ENCODE measurements at places on chromosomes 12 and 14. TPM values are rescaled to one million over a fixed set of nuclear protein-coding genes. Genes with fewer than 3 reads are reported as not detected.

- H3K27me3 ChIP-seq: no peaks in the 10 kb centered on the region
- H3K36me3 ChIP-seq: peaks cover 6% of the 10 kb centered on the region
- H3K27ac ChIP-seq: no peak overlapping the region
- no peak overlapping the region for H3K4me3 ChIP-seq
- no peak for DNase-seq
Observed at GRCh38 chr12:1339618-1340319, 254.6 kb downstream of the FBXL14 start.

DNA sequence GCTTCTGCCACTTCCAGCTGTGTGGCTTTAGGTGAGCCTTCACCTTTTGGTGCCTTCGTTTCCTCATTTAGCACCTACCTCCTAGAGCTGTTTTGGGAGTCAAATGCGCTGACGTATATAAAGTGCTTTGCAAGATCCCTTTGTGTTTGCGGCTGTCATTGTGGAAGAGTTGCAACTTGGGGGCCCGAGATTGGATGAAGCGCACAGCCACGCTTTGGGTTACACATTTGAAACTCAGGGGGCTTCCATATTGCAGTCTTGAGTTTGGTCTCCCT, 636 bp upstream of the ARL6IP4 start:
- H3K4me1 ChIP-seq: peaks cover 62% of the 10 kb centered on the region
- peaks cover 11% of the 10 kb centered on the region for H3K36me3 ChIP-seq
- H3K4me3 ChIP-seq: peak overlapping the region; percentile 81
- no peak for DNase-seq
- H3K27ac ChIP-seq: peak overlapping the region; percentile 82

- no peaks in the 10 kb centered on the region for H3K36me3 ChIP-seq
- no peak for DNase-seq
- no peak overlapping the region for H3K4me3 ChIP-seq
- H3K27me3 ChIP-seq: peaks cover 69% of the 10 kb centered on the region
- H3K27ac ChIP-seq: no peak overlapping the region
Observed at GRCh38 chr14:62118461-62118860, 356.2 kb downstream of the SNAPC1 start.

DNA sequence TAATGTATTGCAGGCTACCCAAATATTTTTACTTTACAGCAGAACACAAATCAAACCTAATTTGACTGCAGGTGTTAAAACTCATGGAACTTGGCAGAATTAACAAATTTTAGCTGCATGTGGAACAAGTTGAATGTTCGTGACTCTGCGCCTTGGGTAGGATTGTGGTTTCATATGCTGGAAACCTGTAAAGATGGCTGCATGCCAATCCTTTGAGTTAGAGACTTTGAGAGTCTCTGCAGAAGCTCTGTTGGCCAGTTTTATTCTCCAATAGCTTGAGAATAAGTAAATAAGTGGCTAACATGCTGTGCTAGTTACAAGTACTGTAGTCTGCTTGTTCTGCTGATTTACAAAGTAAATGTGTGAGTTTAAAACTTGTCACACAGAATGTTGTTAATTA, 77.8 kb downstream of the PDE6H start:
- no peak overlapping the region for H3K4me3 ChIP-seq
- peaks cover 9% of the 10 kb centered on the region for H3K4me1 ChIP-seq
- no peak overlapping the region for H3K27ac ChIP-seq
- H3K36me3 ChIP-seq: no peaks in the 10 kb centered on the region
- H3K27me3 ChIP-seq: no peaks in the 10 kb centered on the region

- no peak for DNase-seq
- no peaks in the 10 kb centered on the region for H3K4me1 ChIP-seq
- no peaks in the 10 kb centered on the region for H3K27me3 ChIP-seq
- H3K36me3 ChIP-seq: no peaks in the 10 kb centered on the region
- H3K4me3 ChIP-seq: no peak overlapping the region
Observed at GRCh38 chr12:16833376-16834015, 227.5 kb upstream of the LMO3 start.

- DNase-seq: no peak
- H3K4me3 ChIP-seq: no peak overlapping the region
- H3K4me1 ChIP-seq: no peaks in the 10 kb centered on the region
- no peak overlapping the region for H3K27ac ChIP-seq
Observed at GRCh38 chr12:5099136-5099535, 55.5 kb downstream of the KCNA5 start.

DNA sequence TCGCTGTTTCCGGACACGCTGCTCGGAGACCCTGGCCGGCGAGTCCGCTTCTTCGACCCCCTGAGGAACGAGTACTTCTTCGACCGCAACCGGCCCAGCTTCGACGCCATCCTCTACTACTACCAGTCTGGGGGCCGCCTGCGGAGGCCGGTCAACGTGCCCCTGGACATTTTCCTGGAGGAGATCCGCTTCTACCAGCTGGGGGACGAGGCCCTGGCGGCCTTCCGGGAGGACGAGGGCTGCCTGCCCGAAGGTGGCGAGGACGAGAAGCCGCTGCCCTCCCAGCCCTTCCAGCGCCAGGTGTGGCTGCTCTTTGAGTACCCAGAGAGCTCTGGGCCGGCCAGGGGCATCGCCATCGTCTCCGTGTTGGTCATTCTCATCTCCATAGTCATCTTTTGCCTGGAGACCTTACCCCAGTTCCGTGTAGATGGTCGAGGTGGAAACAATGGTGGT, 90.0 kb downstream of the GALNT8 start:
- peaks cover 27% of the 10 kb centered on the region for H3K4me1 ChIP-seq
- H3K4me3 ChIP-seq: peak overlapping the region; percentile 15
- DNase-seq: no peak
- no peaks in the 10 kb centered on the region for H3K36me3 ChIP-seq
- H3K27ac ChIP-seq: no peak overlapping the region

GRCh38 chr12:129226851-129227250, 373.6 kb downstream of the GLT1D1 start:
- no peaks in the 10 kb centered on the region for H3K4me1 ChIP-seq
- no peak for DNase-seq
- H3K36me3 ChIP-seq: no peaks in the 10 kb centered on the region
- H3K27me3 ChIP-seq: peaks cover 1% of the 10 kb centered on the region
- H3K4me3 ChIP-seq: no peak overlapping the region

GRCh38 chr14:68217791-68218340, 398.3 kb downstream of the RAD51B start:
- peaks cover 5% of the 10 kb centered on the region for H3K4me1 ChIP-seq
- H3K4me3 ChIP-seq: no peak overlapping the region
- no peak overlapping the region for H3K27ac ChIP-seq
- no peaks in the 10 kb centered on the region for H3K27me3 ChIP-seq
- no peak for DNase-seq

Gene COCH
- total RNA-seq: 1.3 TPM

Gene WIF1
- not detected for total RNA-seq

DNA sequence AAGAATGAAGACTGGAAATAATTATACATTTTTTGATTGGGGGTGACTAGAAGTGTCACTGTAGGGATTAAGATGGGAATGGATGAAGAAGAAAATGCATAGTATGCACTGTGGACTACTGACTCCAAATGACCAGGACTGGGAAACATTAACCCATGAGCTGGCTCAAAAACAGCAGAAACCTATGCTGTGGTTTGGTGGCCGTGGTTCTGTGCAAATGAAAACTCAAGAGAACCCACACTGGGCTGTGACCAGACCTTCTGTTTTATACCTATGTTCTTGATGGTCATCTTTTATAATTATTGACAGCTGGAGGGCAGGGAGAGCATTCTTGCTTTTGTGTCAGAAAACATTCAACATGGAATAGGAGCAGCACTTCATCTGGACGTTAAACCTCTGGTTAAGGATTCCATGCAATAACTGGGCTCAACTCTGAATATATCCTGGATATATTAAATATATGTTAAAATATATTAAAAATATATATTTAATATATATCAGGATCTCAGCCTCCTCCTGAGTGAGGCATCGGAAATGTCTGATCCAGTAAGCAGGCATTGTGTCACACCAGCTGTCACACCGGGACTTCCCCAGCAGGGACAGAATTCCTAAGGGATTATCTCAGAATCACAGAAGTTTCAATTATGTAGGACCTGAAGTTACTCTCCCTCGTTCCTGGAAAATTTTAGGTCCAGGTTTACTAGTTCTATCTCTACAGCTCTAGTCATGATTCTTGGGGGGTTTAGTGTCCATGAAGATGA, 48.5 kb downstream of the BBS10 start:
- H3K27me3 ChIP-seq: no peaks in the 10 kb centered on the region
- no peaks in the 10 kb centered on the region for H3K4me1 ChIP-seq
- H3K27ac ChIP-seq: no peak overlapping the region
- H3K36me3 ChIP-seq: no peaks in the 10 kb centered on the region

DNA sequence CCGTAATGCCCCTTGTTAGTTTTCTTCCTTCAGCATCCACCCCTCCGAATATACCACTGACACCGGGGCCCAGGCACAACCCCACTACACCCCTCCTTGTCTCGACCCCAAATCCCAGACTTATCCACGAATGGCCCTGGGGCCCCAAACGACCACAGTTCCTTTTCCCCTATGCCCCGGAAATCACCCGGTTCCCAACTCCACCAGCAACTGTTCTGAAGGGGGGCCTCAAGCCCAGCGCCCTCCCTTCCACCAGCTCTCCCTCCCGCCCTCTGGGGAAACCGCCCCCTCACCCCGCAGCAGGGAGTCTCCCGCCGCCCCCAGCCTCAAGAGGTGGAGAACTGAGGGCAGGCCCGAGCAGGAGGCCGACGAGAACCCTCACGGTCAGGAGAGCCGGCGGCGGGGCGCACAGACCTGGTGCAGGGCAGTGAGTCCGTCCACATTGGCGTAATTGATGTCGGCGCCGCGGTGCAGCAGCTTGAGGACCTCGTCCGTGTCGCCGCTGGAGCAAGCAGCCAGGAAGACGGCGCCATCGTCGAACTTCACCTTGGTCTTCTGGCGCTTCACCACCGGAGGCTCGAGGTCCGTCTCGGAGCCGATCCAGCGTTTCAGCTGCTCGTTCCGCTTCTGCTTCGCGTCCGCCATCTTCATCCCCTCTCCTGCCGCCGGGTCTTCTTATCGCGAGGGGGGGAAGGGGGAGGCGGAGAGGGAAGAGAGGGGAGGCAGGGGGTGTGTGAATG, 446 bp downstream of the PPP1R12A start:
- H3K36me3 ChIP-seq: peaks cover 1% of the 10 kb centered on the region
- H3K27me3 ChIP-seq: no peaks in the 10 kb centered on the region
- DNase-seq: peak; percentile 57
- peak overlapping the region; percentile 98 for H3K27ac ChIP-seq
- peaks cover 32% of the 10 kb centered on the region for H3K4me1 ChIP-seq
- H3K4me3 ChIP-seq: peak overlapping the region; percentile 98

GRCh38 chr12:25830456-25830855, 128.0 kb upstream of the RASSF8 start:
- H3K27ac ChIP-seq: no peak overlapping the region
- H3K27me3 ChIP-seq: peaks cover 3% of the 10 kb centered on the region
- no peak for DNase-seq
- H3K4me1 ChIP-seq: no peaks in the 10 kb centered on the region
- no peak overlapping the region for H3K4me3 ChIP-seq
- H3K36me3 ChIP-seq: no peaks in the 10 kb centered on the region

- no peak for DNase-seq
- H3K4me3 ChIP-seq: no peak overlapping the region
Observed at GRCh38 chr12:59649203-59649602, 53.4 kb downstream of the SLC16A7 start.

GRCh38 chr14:22544881-22545420, 44.1 kb downstream of the DAD1 start:
- H3K36me3 ChIP-seq: peaks cover 96% of the 10 kb centered on the region
- H3K4me1 ChIP-seq: peaks cover 90% of the 10 kb centered on the region
- H3K4me3 ChIP-seq: peak overlapping the region; percentile 67

GRCh38 chr12:104985206-104985605, 910 bp upstream of the NOPCHAP1 start:
- peaks cover 31% of the 10 kb centered on the region for H3K4me1 ChIP-seq
- H3K27me3 ChIP-seq: no peaks in the 10 kb centered on the region
- H3K4me3 ChIP-seq: peak overlapping the region; percentile 86
- no peak overlapping the region for H3K27ac ChIP-seq

Gene HCAR3
- total RNA-seq: not detected

DNA sequence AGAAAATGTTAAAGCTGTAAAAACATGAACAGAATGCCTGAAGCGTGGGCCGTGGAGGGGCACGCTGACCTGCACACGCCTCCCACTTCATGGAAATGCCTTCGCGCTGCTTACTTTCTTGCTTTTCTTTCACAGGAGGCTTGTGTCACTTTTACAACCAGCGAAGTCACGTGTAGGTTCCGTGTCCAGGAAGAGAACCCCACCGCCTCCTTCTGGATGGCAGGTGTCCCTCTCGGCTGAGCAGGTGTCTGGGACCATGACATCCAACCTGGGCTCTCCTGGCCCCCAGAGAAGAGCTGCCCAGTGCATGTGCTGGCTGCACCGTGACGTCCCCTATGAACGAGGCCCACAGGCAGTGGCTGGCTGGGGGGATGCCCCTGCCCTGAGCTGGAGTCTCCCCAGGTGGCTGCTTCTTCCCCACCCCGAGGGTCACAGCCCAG, 345.0 kb upstream of the SFSWAP start:
- H3K4me1 ChIP-seq: no peaks in the 10 kb centered on the region
- no peak overlapping the region for H3K27ac ChIP-seq
- H3K27me3 ChIP-seq: no peaks in the 10 kb centered on the region
- no peak for DNase-seq
- no peaks in the 10 kb centered on the region for H3K36me3 ChIP-seq

Gene NDUFA9
- total RNA-seq: 150 TPM

GRCh38 chr14:29814156-29815015, 113.3 kb downstream of the PRKD1 start:
- no peak for DNase-seq
- no peak overlapping the region for H3K4me3 ChIP-seq
- H3K36me3 ChIP-seq: no peaks in the 10 kb centered on the region
- H3K27me3 ChIP-seq: no peaks in the 10 kb centered on the region
- H3K4me1 ChIP-seq: no peaks in the 10 kb centered on the region
- no peak overlapping the region for H3K27ac ChIP-seq

Gene ACSS3
- total RNA-seq: not detected

Gene FGF23
- total RNA-seq: not detected

- H3K27me3 ChIP-seq: peaks cover 2% of the 10 kb centered on the region
- H3K36me3 ChIP-seq: no peaks in the 10 kb centered on the region
- no peak for DNase-seq
- no peak overlapping the region for H3K4me3 ChIP-seq
- H3K4me1 ChIP-seq: no peaks in the 10 kb centered on the region
- no peak overlapping the region for H3K27ac ChIP-seq
Observed at GRCh38 chr12:99997806-99998205, 13.1 kb upstream of the ANKS1B start.

DNA sequence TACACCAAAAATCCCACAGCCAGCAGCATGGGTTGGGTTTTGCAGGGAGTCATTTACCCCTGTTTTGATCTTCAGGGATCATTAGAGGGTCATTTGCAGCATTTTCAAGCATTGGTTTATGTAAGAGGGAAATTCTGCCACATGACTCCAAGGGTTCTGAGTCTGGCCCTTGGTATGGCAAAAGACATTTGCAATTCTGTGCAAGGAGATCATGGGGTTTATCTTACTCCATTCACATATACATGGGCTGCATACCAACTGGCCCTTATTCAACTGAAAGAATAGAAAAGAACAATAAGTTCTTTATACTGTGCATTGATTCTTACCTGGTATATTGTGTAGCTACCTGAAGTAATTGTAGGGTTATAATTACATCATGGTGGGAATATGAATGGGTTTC, 13.7 kb downstream of the SIX4 start:
- no peak overlapping the region for H3K4me3 ChIP-seq
- H3K27ac ChIP-seq: no peak overlapping the region
- H3K36me3 ChIP-seq: no peaks in the 10 kb centered on the region

GRCh38 chr12:99281277-99281676, 366.3 kb upstream of the GARIN6 start:
- no peaks in the 10 kb centered on the region for H3K36me3 ChIP-seq
- no peak overlapping the region for H3K27ac ChIP-seq
- H3K4me1 ChIP-seq: no peaks in the 10 kb centered on the region

GRCh38 chr14:43105305-43105704, 1401.8 kb downstream of the FSCB start:
- H3K27ac ChIP-seq: no peak overlapping the region
- H3K4me1 ChIP-seq: no peaks in the 10 kb centered on the region
- H3K27me3 ChIP-seq: no peaks in the 10 kb centered on the region
- H3K36me3 ChIP-seq: no peaks in the 10 kb centered on the region
- no peak overlapping the region for H3K4me3 ChIP-seq
- no peak for DNase-seq

Gene AJUBA
- 2.1 TPM for total RNA-seq
